Upper lobe of right lung (tissue), 1 donor: ENCODE measurements at places on chromosomes 5 and 9. TPM values are rescaled to one million over a fixed set of nuclear protein-coding genes. Genes with fewer than 3 reads are reported as not detected.

DNA sequence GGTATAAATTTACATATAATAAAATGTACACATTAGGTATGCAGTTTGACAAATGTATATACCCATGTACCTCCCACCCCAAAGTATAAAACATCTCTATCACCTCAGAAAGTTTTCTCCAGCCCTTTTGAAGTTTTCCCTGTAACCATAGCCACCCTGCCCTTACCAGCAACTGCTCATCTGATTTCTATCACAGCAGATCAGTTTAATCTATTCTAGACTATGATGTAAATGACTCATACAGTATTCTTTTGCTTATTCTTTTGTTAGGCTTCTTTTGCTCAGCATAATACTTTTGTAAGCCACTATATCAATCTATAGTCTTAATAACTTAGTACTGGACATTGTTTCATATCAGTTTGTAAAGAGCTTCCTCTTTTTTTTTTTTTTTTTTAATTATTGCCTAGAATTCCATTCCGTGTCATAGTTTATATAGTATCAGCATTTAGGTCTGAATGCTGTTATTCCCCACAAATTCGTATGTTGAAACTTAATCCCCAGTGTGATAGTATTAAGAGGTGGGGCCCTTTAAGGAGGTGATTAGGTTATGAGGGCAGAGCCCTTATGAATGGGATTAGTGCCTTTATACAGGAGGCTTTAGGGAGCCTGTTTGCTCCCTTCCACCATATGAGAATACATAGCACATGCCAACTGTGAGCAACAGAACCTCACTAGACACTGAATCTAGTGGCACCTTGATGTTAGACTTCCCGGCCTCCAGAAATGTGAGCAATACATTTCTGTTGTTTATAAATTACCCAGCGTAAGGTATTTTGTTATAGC lies 20.3 kb downstream of the MELK start:
- no peak overlapping the region for H3K27ac ChIP-seq
- H3K27me3 ChIP-seq, result no peaks in the 10 kb centered on the region
- no peak overlapping the region for H3K4me3 ChIP-seq
- no peaks in the 10 kb centered on the region for H3K36me3 ChIP-seq
- H3K4me1 ChIP-seq, result no peaks in the 10 kb centered on the region

GRCh38 chr9:130713286-130713960 lies 19.8 kb downstream of the EXOSC2 start:
- no peak for DNase-seq
- peaks cover 25% of the 10 kb centered on the region for H3K4me1 ChIP-seq
- peak overlapping the region; percentile 96 for H3K27ac ChIP-seq
- H3K4me3 ChIP-seq, result peak overlapping the region; percentile 95

DNA sequence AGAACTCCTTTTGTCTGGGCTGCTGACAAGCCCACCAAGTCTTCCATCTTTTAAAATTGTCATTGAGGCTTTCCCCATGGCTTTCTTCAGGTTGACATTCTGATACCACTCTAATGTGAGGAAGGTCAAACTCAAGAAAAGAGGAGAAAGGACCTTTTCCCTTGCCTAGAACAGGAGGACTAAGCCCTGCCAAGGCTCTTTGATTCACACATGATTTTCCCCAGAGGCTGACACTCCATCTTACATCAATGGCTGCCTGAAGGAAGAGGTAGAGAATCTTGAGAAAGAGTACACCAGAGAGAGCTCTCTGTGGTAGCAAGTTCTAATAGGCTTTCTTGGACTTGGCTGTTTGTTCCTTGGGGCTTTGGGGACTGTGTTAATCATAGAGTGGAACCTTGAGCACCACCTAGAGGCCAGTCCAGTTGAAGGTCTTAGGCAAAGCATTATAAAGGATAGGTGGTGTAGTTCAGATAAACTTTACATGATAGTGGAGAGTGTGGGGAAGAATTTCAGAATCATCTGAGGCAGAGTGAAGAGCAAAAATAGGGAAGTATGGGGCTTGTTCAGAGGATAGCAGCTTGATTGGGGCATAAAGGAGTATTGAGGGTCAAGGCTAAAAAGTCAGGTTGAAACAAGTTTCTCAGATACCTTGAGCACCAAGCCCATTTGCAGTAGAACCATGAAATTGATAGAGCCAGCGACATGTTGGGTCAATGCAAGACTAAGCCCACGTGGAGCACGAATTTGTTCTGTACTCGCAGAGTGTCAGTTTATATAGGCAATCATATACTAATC lies 36.7 kb downstream of the NDFIP1 start:
- H3K4me1 ChIP-seq, result no peaks in the 10 kb centered on the region
- no peak overlapping the region for H3K27ac ChIP-seq
- no peak overlapping the region for H3K4me3 ChIP-seq
- no peak for DNase-seq

DNA sequence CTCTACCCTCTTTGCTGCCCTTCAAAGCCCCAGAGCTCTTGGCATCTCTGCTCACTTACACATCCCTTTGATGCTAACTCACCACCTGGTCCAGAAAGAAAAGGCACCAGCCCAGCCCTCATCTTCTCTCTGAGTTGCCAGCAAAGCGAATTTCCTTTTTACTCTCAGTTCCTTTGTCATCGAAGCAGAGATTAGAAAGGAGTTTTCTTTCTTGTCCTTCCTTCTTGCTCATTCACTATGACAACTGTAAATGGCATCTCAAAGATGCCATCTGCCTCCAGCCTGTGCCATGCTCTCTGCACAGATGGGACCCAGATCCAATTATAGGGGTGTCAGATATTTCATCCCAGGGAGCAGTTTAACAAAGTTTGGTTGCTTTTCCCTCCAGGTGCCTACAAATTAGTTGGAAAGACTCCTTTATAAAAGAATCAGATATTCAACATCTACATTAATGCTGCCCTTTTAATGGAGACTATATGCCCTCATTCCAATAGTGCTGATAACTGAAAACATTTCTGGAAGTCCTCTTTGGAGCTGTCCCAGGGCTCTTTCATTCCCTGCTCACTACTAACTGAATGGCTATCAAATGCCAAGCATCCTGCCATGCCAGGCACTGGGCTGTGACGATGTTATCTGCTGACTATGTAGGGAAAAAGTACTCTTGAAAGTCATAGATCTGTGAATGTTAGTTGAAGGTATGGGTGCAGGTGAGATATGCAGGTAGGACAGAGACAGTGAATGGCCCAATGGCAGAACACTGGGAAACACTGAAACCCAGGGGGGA lies 58.9 kb downstream of the SUSD1 start:
- H3K27me3 ChIP-seq, result no peaks in the 10 kb centered on the region
- H3K4me3 ChIP-seq, result no peak overlapping the region
- no peak overlapping the region for H3K27ac ChIP-seq

DNA sequence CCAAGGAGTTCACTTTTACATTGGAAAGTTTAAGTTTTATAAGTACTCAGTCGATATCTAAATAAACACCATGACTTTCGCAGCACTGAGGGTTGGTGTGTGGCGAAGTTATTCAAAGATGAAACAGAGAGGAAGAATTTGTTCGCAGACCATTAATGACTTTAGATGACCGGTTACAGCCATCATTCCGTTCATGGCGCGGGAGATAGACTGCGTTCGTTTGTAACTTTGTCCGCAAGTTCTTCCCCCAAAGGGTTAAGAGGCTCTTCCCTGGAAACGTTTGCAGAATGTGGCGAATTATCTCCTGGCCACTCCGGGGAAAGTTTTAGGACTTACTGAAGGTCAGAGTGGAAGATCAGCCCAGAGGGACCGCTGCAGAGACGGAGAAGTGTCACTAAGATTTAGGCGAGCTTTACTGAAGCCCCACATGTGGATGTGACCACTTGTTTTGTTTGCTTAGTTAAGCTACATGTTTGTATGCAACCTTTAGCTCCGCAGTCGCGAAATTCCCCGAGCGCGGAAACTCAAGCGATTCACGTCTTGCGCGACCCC lies 2.2 kb upstream of the FOXD1 start:
- H3K27me3 ChIP-seq, result peaks cover 82% of the 10 kb centered on the region
- no peaks in the 10 kb centered on the region for H3K36me3 ChIP-seq
- H3K4me3 ChIP-seq, result no peak overlapping the region
- H3K4me1 ChIP-seq, result peaks cover 17% of the 10 kb centered on the region
- DNase-seq, result no peak

- H3K27me3 ChIP-seq, result no peaks in the 10 kb centered on the region
- peaks cover 18% of the 10 kb centered on the region for H3K4me1 ChIP-seq
- DNase-seq, result no peak
Measured at GRCh38 chr9:14031060-14031414, 282.9 kb downstream of the NFIB start.

GRCh38 chr5:75523275-75523674 lies 11.6 kb downstream of the POLK start:
- no peak for DNase-seq
- no peak overlapping the region for H3K27ac ChIP-seq
- H3K4me3 ChIP-seq, result no peak overlapping the region
- peaks cover 6% of the 10 kb centered on the region for H3K4me1 ChIP-seq

Gene SPAG8
- 2.8 TPM for total RNA-seq

Gene SCAI
- 14.9 TPM for total RNA-seq

Gene OR5C1
- total RNA-seq, result not detected

Gene ANKRD34B
- total RNA-seq, result 0.35 TPM

Gene MYMK
- total RNA-seq, result not detected
